NCI-H1436 treated with DMSO at 0.1 percent for 48 hours (cell line): ENCODE measurements at places on chromosomes 6 and 20.

GRCh38 chr20:56653211-56653610, 24.1 kb downstream of the TFAP2C start:
- no peak for DNase-seq

DNA sequence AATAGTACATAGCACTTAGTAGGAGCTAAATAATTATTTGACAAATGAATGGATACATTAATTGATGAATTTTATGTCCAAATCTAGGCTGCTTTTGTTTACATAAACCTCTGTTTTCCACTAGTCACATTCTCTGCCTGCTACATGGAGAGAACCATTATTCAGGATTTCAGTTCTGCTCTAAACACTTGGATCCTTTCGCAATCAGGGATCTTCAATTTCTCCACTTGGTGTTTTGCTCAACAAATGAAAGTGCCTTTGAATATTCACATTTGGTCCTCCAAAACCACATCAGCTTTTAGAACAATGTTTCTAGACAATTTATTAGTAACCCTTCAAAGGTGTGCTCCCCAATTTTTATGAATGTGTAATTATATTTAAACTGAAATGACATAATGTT, 30.6 kb upstream of the HLA-DQB1 start:
- DNase-seq: no peak

DNA sequence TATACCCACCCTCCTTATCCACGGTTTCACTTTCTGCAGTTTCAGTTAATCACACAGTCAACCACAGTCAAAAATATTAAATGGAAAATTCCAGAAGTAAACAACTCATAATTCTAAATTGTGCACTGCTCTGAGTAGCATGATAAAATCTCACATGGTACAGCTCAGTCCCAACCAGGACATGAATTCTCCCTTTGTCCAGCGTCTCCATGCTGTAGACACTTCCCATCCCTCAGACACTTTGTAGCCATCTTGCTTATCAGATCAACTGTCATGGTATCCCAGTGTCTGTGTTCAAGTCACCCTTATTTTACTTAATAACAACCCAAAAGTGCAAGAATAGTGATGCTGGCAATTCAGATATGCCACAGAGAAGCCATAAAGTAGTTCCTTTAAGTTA, 94.7 kb downstream of the PDE10A start:
- no peak for DNase-seq

- DNase-seq: no peak
Observed at GRCh38 chr6:111989743-111990142, 64.2 kb upstream of the CCN6 start.

GRCh38 chr20:23641936-23642751, 4.4 kb upstream of the CST3 start:
- DNase-seq: no peak

DNA sequence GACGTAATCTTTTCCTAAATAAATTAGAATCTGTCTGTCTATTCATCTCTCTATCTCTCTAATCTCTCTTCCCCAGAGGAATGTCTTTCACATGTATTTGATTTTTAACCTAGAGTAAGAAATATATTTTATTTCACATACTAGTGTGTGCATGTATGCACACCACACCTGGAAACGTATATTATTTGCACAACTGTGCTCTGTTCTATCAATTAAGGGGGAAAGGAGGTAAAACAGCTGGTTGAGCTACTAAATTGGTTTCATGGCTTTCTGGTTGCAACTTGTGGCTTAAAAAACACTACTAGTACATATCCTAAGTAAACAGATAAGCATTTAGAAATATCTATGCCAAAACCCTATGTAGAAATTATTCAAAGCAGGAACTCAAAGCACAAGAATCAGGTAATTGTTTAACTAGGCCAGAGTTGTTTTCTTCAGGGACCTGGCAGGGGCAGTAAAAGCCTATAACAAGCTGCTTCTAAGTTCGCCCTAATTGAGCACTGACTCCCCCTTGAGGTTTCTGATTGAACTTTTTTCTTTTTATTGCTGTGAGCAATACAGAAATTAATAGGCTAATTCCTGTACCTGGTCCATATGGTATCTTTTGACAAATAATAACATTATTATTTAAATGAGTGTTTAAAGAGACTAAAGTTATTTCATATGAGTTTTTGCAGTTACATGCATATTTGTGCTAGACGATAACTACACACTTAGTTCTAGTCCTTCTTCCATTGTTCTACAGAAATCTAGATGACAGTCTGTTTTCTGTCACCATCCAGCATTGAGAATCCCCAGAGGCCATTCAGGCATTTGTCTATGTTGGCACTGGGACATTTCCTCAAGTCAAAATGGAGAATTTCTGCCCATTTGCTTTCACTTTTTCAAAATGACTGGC, 88.6 kb downstream of the MCHR2 start:
- peak; percentile 74 for DNase-seq

DNA sequence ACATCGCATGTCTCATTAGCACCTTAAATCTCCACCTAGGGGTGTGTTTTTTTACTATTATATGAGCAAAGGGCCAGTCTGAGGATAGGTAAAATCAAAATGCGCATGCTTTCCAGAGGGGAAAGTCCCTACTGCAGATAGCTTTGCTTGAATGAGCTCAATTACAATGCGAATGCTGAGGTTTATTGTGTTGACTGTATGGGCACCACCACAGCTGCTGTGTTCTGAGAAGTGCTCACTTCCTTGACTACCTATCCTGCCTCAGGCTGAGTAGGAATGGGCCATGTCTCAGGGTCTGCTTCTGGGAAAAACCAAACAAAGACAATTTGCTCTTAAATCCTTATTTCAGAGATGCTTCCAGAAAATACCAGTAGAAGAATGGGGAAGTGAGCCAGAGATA, 36.6 kb downstream of the MOCS1 start:
- DNase-seq: no peak

GRCh38 chr20:44173116-44173515, 13.9 kb downstream of the JPH2 start:
- DNase-seq: no peak

- no peak for DNase-seq
Observed at GRCh38 chr20:1437235-1437904, 29.3 kb downstream of the NSFL1C start.

DNA sequence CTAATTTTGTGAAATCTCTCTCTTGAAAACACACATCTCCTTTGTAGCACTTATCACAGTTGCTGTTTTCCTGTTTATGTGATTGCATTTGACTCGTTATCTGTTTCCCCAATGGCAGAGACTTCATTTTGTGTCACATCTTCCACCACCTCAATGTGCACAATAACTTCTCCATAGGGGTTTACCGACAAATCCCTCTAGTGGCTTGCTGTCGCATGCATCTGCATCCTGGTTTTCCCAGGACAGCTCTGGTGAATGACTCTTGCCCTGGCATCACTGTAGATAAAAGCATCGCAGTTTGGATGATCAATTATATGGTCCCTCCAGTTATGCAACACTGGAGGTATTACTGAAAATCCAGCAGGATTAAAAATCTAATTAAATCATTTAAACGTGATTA, 206.5 kb upstream of the BTBD3 start:
- no peak for DNase-seq

- no peak for DNase-seq
Observed at GRCh38 chr20:10877342-10877741, 203.5 kb upstream of the JAG1 start.

DNA sequence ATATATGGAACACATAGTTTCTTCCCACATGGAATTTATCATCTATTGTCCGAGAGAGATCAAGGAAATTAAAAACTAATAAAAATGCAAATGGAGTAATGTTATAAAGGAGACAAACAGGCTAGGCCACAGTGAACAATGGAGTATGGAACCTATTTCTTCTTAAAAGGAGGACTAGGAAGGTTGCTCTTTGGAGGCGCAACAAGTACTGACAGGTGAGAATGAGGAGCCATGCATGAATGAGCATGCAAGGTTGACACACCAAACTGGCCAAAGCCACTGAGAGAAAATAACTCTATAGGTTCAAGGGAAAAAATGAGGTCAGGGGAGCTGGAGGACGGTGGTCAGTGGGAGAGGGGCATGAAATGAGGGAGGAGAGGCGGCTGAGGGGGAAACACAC, 40.9 kb downstream of the PSMB1 start:
- no peak for DNase-seq

- DNase-seq: no peak
Observed at GRCh38 chr6:75278474-75279077, 6.0 kb downstream of the TMEM30A start.

GRCh38 chr6:155448668-155449449, 6.8 kb downstream of the NOX3 start:
- DNase-seq: no peak

DNA sequence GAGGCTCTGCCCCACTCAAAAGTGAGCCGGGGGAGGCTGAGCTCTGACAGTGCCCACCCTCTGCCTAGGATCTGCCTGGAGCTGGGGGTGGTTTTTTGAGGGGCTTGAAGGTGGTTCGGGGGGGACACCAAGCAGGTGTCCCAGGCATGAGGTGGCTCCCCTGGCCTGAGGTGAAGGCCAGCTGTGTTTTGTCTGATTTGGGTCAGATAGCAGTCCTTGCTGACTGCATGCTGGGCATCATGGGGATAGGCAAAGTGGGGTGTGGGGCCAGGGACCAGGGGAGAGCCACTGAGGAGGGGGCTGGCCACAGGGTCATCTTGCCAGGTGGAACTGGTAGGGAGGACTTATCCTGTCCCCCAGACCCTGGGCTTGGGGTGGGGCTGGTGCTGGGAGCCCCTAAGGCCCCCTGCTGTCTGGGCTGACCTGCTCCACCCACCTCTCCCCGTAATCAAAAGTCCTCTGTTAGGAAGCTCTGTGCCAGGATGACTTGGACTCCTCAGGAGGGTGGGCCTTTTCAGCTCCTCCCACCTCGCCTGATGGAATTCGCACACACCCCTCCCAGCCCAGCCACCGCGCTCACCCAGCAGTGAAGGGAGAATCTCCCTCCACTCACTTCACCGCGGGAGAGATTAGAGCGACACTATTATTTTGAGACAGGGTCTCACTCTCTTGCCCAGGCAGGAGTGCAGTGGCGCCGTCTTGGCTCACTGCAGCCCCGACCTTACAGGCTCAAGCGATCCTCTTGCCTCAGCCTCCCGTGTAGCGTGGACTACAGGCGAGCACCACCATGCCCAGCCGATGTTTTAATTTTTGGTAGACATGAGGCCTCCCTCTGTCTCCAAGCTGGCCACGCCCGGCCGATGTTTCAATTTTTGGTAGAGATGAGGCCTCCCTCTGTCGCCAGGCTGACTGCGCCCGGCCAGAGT, 1.5 kb upstream of the COL9A3 start:
- DNase-seq: no peak

- DNase-seq: no peak
Observed at GRCh38 chr6:142857796-142858555, 87.0 kb downstream of the HIVEP2 start.

DNA sequence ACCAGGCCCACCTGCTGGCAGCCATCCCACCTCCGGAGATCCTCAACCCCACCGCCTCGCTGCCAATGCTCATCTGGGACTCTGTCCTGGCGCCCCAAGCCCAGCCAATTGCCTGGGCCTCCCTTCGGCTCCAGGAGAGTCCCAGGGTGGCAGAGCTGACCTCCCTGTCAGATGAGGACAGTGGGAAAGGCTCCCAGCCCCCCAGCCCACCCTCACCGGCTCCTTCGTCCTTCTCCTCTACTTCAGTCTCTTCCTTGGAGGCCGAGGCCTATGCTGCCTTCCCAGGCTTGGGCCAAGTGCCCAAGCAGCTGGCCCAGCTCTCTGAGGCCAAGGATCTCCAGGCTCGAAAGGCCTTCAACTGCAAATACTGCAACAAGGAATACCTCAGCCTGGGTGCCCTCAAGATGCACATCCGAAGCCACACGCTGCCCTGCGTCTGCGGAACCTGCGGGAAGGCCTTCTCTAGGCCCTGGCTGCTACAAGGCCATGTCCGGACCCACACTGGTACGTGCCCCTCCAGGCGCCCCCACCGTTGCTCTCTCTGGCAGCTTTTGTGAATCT, 1.1 kb downstream of the SNAI1 start:
- DNase-seq: no peak

- DNase-seq: no peak
Observed at GRCh38 chr20:57678340-57678739, 31.5 kb downstream of the PMEPA1 start.

DNA sequence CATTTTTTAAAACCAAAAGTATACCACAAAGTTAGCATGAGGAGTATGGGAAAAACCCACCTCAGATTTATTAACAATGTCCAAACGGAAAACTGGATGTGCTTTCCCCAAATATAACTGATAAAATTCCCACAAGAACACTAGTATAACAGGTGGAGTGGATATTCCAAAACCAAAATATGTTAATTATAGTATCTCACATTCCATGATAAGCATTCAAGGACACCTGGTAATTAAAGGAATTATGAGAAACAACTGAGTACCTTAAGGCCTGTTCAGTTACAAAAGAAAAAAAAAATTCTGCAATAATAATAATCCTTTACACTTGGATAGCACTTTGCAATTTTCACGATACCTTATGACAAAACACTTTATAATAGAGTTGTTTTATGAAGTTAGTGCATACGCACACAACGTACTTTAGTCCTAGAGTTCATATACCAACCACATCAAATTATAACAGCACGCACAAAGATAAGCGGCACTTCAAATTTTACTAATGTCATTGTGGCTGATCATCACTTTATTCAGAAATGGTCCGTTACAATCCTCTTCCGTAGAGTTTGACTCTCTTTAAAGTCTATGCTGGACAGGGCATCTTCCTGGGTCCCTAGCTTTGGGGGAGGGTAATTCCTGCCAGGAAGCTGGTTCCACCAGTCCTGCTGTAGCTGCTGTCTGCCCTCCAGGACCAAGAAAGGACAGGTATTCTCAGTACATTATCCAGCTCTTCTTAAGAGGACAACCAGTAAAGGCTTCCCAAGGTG, 1.7 kb downstream of the CDK19 start:
- DNase-seq: no peak

DNA sequence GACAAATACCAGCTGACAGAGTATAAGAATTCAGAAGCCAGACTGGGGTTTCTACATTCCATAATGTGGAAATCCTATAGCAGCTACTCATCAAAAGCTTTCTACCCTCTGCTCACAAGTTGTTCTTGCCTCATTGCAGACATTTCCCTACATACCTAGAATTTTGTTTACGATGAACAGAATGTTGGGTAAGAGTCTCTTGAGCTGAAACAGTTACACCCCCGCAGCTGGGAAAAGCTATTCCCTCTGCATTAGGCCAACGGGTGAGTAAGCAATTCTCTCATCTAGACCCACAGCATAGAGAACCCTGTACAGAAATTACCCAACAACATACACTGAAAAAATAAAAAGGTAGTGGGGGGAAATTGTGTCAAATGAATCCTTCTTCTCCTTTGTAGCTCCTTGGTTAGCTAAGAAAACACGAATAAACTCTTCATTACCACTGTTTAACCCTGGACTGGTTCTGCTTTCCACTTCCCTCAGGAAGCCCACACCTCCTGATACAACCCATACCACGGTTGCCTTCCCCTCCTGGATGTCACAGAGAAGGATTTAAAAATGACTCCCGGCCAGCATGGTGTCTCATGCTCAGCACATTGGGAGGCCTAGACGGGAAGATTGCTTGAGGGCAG, 215.0 kb upstream of the SHLD1 start:
- no peak for DNase-seq

GRCh38 chr6:88013015-88013414, 34.6 kb upstream of the SPACA1 start:
- DNase-seq: no peak

GRCh38 chr6:45215759-45216158, 112.4 kb upstream of the RUNX2 start:
- DNase-seq: no peak
